ENCODE measurements at places on chromosomes 5 and 9.

DNA sequence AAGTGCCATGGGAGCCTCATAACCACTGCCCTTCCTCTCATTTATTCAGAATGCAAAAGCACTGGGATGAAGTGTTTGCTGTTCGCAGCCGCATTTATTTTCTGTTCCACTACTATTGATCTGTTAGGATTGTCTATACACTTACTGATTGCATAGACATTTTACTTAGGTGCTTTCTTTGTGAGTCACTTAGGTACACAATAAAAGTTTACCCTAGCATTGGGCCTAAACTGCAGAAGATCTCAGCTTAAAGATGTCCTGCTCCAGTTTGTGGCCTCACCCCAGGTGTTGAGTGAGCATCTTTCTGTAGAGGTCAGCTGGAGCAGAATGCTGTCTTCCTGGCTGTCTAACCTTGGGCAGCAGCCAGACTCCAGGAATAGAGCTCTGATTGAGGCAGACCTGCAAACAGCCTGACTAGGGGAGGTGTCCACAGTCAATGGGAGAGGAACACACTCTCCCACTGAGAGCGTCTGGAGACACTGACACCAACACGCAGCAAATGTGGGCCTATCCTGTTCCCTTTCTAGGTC lies 54.0 kb downstream of the GPR21 start:
- no peak for DNase-seq

DNA sequence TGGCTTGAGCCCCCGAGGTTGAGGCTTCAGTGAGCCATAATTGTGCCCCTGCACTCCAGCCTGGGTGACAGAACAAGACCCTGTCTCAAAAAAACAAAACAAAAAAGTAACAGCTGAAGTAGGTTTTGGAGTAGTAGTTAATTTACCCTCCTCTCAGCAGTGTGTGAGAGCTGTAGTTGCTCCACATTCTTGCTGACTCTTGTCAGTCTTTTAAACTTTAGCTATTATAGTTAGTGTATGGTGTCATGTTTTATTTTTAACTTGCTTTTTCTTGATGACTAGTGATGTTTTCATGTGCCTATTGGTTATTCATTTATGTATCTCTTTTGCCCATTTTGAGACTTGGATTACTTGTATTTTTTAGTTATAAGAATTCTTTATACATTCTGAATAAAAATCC lies 52.9 kb upstream of the DHFR start:
- DNase-seq: peak; percentile 21

GRCh38 chr5:145025775-145026174 lies 809.4 kb downstream of the PRELID2 start:
- DNase-seq: no peak

GRCh38 chr9:18126831-18127498 lies 347.0 kb upstream of the ADAMTSL1 start:
- no peak for DNase-seq

DNA sequence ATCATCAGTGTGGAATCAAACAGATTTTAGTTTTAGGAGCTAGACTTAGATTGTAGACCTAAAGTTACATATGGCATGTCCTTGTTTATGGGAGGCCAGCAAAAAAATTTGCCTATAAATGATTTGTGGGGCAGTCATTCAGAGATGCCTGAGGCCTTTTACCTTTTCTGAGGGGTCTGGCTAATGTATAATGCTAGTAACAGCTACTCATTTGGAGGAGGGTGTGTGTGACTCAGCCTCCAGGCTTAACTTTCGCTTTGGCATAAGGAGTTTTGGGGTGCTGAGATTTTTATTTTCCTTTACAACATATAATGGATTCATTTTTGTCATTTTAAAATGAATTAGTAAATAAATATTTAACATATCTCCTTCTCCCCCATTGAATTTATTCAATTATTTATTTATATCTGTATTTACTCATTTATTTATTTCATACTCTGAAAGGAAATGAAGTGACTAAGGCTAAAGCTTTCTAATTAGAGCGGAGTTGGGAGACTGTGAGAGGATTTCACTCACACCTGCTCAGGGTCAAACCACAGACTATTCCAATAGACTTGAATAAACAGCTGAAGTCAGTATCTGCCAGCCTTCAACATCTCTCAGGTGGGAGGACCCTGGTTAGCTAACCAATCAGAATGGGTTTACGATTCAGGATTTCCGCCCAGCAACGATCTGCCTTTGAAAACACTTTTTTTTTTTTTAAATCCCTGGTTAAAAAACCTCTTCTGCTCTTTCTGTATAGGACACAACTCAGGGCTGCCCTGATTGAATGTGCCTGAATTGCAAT lies 487.5 kb upstream of the SGCD start:
- DNase-seq: peak; percentile 8

All from fibroblast of skin of right quadriceps (primary cell).